CD4-positive, alpha-beta T cell treated with Interleukin-1 beta for 1 hour (primary cell): ENCODE measurements at places on chromosomes 12 and 14.

DNA sequence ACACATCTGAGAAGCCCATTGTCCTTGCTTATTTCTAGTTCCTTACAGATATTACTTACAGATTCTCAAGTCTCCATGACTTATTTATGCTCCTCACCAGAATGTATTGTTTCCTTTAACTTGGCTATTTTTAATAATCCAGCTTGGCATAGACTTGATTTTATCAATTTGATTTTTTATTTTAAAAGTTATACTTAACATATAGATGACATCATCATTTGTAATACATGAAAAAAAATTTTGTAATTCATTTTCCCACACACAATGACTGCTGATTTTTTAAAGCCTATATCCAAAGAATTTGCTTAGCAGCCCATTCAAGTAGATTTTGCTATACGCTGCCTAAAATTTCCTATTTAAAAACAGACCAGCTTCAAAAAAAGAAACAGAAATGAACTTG lies 39.8 kb downstream of the PTPRR start:
- DNase-seq, result no peak

GRCh38 chr12:88946372-88946997 lies 366.2 kb upstream of the KITLG start:
- no peak for DNase-seq

- no peak for DNase-seq
Observed at GRCh38 chr12:105907982-105908381, 230.8 kb downstream of the NUAK1 start.

DNA sequence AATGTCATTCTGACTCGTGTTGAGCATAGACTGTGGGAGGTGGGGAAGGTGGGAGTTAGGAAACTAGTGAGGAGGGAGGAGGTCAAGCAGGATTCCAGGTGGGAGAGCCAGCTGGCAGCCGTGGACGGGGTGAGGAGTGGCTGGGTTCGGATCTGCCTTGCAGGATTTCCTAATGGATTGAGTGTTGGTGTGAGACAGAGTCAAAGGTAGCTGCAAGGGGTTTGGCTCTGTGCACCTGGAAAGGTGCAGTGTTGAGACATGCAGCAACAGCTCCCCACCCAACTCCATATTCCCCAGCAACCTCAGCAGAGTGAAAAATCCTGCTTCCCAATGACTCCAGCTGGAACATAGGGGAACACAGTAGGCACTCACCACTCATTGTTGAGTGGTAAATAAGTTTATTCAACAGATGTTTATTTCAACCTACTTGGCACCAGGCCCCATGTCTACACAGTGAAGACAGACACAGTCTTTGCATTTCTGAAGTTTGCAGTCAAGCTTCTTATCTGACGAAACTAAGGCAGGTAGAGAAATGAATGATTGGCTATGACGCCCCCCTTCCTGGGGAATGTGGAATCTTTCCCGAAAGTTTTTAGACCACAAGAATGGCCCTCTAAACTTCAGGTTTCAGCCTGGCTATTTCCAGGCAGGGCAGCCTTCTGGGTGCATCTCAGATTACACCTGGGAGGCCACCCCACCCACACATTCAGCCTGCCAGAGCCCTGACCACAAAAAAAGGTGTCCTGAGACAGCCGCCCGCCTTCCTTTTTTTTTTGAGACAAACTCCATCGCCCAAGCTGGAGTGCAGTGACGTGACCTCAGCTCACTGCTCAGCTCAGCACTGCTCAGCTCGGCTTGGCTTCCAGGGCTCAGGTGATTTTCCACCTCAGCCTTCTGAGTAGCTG lies 37.9 kb upstream of the PLEKHG6 start:
- no peak for DNase-seq

GRCh38 chr12:34400986-34401658 lies 378.8 kb downstream of the ALG10 start:
- no peak for DNase-seq
